ENCODE measurements at places on chromosomes 1 and 21.

DNA sequence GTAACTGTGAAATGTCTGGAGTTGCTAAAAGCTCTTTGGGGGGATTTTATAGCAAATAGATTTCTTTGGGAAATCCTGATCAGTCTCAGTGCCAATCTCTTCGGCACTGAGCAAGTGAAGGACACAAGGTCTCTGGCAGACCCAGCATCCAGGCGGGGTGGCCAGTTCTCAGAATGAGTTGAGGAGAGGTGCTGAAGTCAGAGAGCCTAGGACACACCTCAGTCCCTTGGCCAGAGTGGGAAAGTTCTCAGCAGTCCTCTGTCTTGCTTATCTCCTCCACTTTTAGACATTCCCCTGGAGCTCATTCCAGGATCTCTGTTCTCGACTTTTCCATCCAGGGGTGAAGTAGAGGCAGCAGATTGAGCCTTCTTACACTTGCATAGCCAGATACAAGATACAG is 6.7 kb downstream of the HLX start:
- no peak for DNase-seq

DNA sequence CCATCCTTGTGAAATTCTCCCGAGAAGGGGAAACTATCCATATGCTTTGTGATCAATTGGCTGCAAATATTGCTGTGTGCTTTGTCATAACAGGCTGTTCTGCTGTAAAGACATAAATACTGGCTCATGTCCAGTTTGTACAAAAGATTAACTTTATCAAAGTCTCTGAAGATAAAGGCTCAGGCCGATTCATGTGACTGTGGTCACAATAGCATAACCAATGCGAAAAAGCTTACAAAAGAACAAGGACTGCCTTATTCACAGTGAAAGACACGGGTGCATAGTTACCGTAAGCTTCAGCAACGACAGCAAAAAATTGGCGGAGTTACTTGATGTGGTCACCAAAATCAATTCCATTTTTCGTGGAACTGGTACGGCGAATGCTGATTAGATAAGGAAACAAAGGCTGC is 173.6 kb upstream of the CHRM3 start:
- DNase-seq: no peak

GRCh38 chr1:1206966-1207531 is 657 bp upstream of the TNFRSF18 start:
- DNase-seq: peak; percentile 37

DNA sequence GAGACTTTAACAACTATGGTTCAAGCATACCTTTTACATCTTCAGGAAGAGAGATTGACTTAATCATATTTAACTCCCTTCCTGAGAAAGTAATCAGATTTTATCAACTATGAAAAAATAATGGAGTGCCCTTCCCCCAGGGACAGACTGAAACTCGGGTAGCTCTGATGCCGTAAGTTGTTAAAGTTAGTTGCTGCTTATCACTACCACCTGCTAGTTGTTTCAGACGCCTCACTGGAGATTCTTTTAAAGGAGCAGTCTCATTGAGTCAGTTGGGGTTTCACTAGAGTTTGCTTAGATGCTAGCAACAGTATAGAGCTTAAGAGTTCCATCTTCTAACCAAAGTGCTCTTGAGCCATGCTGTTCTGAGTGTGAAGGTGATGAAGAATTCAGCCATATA is 17.0 kb upstream of the TRAF5 start:
- no peak for DNase-seq

- no peak for DNase-seq
Measured at GRCh38 chr21:20613654-20614053, 384.6 kb upstream of the NCAM2 start.

DNA sequence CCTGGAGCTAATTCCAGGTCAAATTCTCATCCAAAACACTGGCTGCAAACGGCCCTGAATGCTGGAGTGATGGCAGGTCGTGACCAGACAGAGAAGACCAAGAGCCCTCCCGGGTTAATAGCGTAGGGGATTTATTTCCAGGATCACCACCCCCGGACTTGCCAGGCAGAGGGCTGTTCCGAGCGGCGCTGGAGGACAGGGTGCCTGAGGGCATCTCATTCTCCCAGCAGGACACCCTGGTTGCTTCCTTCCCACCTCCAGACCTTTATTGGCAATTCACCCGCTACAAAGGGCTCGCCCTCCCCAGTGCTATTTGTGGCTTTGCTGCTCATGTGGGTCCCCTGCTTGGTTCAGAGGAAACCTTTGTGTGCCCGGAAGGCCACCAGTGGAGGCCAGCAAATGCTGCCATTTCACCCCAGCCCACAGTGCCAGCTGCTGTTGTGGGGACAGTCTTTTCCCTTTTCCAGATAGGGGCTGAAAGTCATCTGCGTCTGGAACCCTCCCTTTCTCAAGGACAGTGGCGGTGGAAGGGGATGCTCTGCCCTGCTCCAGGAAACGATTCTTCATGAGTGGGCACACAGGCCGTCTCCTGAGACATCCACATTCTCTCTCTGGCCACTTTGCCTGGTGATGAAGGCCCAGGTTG is 19.0 kb upstream of the C1orf174 start:
- no peak for DNase-seq
